T-cell (primary cell): ENCODE measurements at places on chromosomes 3 and 15.
A peak's percentile ranks its signal among the peaks of the same experiment; 100 is the strongest.

- DNase-seq, result no peak
Observed at GRCh38 chr3:194768586-194768985, 82.9 kb downstream of the FAM43A start.

- no peak for DNase-seq
Observed at GRCh38 chr15:82832601-82833361, 23.4 kb downstream of the WHAMM start.

- no peak for DNase-seq
Observed at GRCh38 chr15:74656935-74657535, 38.8 kb downstream of the EDC3 start.

- no peak for DNase-seq
Observed at GRCh38 chr3:87173071-87173470, 54.0 kb upstream of the CHMP2B start.

DNA sequence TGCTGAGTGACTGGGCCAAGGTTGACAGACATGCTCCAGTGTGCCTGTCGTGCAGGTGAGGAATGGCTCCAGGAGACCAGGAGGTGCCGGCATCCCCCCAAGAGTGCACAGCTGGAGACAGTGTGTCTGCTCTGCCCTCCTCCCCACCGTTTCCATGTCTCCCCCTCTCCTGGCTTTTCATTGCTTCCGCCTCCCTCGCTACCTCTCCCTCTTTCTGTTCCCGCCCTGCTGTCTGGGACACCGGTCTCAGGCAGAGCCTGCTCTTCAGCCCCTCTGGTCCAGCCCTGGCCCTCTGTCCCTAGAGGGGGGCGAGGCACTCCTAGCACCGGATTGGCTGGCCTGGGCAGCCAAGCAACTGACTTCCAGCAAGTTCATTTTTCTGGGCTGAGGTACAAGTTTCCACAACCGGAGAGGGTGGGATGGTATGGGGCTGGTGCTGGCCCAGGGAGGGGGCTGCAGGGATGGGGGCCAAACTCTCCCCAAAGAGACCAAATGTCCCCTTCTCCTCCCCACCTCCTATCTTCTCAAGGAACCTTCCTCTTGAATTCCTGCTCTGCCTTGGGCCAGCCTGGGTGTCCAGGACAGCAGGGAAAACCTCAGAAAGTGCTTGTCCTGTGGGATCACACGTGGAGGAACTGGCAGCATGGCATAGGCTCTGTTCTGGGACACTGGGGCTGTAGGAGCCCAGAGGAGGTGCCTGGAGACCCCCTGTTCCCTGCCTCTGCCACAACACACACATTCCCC, 32.6 kb downstream of the PRKCD start:
- DNase-seq, result no peak

GRCh38 chr3:171121801-171122200, 95.3 kb upstream of the SLC2A2 start:
- DNase-seq, result no peak

GRCh38 chr3:129233538-129233937, 15.9 kb upstream of the COPG1 start:
- peak; percentile 1 for DNase-seq

DNA sequence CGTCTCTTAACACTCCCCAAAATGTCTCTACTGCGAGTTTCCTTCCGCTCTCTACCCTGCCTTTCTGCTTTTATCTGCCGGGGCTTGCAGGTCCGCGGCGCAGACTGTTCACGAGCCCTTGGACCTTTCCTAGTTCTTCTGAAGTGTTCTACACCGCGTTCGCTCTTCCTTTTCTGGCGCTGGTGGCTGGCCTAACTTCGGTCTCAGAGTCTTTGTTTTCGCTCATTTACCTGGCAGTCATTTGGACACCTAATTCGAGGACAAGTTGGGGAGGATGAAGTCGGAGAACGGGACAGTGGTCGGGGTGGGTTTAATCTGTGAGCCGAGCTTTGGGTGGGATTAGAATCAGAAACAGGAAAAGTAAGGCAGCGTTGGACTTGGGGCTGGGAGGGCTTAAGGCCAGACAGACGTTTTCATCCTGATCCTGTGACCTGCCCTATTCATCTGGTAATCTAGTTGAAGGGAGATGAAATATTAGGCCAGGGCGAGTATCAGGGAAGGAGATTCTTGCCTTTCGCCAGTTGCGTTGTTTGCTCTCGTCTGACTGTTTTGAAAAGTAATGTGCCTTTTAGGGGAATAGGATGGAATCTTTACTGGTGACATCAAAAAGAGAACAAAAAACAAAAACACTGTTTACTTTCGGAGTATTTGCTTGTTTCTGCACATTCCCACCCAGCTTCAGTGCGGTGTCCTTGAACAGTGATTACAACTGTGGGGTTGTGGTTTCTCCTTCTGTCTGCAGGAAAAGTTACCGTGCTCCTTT, 1.8 kb downstream of the DIPK2A start:
- DNase-seq, result peak; percentile 53
